Activated CD4-positive, alpha-beta T cell treated with anti-CD3 and anti-CD28 coated beads for 24 hours (primary cell): ENCODE measurements at places on chromosomes 7 and 10.

DNA sequence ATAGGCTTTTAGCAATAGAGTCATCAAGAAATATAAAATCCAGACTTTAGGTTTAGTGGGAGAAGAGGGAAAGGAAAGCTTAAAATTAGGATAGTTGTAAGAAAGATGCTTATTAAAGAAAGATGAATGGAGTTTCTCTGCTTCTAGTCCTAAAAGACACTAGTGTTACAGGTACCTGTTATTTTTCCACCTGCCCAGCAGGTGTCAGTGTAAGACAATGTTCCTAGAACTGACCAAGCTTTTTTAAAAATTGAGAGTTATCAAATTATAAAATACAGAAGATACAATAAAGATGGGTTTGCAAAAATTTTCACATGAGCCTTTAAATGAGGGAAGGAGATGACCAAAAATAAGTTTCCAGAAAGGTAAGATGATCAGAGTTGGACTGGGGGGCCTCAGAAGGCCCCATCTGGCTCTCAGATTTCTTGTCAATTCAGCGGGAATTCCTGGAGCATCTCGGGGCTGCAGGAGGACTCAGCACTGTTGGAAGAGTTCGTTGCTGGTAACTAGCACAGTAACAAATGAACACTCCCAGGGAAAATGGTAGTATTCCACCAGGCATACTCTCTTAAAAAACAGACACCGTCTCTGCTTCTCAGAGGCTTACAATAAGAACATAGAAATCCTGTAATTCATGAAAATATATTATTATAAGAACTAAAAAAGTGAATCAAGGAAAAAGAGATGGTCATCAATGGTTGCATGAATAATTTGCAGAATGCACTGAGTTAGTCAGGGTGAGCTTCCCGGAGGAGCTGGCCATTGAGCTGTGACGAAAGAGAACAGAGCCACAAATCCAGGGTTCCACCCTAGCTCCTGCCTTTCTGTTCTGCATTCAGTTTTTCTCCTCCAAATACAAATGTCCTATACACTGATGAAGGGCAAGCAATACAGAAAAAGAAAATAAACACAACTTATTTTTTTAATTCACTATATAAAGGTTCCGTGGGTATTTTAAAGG lies 71.8 kb upstream of the PIK3CG start:
- DNase-seq: peak; percentile 32

GRCh38 chr7:116445447-116446211 lies 53.9 kb upstream of the CAV2 start:
- no peak for DNase-seq

DNA sequence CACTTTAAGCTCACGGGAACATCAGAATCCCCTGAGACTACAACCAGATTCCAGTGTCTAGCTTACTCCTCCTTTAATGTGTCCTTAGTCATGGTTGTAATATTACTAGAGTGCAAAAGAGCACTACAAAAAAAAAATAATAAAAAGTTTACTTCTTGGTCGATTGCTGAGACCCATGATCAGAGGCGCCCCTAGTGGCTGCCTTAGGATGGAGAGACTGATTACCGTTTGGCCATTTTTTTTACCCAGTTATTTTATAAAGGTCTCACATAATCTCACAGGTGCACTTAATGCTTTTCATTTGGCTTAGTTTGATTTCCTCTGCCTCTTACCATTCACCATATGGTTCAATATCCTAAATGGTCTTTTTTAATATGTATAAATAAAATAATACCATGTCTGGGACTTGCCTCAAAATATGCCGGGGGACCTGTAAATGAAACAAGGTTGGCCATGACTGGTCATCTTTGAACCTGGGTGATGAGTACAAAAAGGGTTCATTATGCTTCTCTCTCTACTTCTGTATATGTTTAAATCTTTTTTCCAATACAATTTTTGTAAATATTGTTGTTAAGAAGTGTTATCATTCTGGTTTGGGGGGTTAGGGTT lies 331.5 kb upstream of the NFE2L3 start:
- DNase-seq: no peak

DNA sequence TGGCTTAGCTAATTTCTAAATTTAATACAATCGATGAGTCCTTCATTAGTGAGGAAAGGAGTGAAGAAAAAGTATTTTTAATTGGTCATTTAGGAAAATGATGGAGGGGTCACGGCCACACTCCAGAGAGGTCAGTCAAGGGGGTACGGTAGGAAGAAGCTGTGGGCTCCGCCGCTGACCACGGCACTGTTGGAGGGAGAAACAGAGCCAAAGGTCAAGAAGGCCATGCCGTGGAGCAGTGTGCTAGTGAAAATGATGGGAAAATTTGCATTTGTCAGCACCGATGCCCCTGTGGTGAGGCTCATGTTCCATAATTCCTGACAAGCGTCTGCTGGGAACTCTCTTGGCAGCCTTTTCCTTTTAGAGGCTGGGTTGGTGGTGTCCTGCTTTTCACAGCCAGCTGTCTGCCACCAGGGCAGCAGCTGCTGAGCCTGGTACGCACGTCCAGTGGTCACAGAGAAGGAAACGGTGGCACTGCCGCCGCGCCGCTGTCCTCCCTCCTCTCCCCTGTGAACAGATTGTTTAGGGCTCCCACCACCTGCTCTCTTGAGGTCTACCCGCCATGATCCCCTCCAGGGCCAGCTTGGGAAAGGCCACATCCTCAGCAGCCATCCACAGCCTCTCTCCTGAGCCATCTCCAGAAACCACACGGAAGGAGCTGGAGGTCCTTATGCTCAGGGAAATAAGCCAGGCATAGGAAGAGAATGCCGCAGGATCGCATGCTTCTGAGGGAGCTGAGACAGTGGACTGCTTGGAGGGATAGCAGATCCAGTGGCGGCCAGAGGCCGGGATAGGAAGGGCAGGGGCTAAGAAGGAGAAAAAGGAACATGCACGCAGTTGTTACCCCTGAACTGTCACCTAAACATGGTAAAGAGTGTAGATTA lies 263.7 kb upstream of the PPP2R2D start:
- DNase-seq: no peak

GRCh38 chr7:4866528-4867496 lies 5.0 kb upstream of the PAPOLB start:
- no peak for DNase-seq

- no peak for DNase-seq
Measured at GRCh38 chr7:51055039-51055840, 261.4 kb downstream of the COBL start.

- DNase-seq: no peak
Measured at GRCh38 chr10:124481717-124482116, 20.1 kb downstream of the LHPP start.

GRCh38 chr10:62735464-62736167 lies 68.9 kb upstream of the ADO start:
- DNase-seq: no peak

DNA sequence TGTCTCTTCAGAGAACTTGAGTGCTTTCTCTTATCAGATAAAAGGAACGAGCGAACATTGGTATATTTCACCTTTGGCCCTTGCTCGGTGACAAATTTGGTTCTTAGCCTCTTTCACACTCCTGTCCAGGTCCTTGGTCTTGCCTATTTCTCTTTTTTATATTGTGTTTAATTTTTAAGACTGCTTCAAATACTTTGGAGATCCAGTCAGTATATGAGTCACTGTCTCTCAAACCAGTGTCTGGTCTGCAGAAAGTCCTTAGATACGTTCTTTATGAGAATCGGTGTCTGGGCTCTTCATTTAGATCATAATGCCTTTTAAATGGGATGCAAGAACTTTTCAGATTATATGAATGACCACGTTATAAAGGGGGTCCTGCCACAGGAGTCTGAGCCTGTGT lies 55.0 kb downstream of the PIK3AP1 start:
- no peak for DNase-seq

DNA sequence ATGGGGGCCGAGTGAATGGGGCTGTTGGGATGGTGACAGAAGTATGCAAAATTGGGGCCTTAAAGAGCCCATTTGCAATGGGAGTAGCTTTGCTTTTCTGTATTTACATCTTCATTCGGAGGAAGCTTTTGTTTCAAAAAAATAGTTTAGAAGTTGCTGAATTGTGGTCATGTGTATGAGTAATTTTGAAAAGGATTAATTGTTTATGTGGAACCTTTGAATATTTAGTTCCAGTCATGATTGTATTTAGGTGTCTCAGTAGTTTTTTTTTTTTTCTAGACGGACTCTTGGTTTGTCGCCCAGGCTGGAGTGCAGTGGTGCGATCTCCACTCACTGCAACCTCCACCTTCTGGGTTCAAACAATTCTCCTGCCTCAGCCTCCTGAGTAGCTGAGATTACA lies 37.2 kb downstream of the RBM33 start:
- DNase-seq: no peak

DNA sequence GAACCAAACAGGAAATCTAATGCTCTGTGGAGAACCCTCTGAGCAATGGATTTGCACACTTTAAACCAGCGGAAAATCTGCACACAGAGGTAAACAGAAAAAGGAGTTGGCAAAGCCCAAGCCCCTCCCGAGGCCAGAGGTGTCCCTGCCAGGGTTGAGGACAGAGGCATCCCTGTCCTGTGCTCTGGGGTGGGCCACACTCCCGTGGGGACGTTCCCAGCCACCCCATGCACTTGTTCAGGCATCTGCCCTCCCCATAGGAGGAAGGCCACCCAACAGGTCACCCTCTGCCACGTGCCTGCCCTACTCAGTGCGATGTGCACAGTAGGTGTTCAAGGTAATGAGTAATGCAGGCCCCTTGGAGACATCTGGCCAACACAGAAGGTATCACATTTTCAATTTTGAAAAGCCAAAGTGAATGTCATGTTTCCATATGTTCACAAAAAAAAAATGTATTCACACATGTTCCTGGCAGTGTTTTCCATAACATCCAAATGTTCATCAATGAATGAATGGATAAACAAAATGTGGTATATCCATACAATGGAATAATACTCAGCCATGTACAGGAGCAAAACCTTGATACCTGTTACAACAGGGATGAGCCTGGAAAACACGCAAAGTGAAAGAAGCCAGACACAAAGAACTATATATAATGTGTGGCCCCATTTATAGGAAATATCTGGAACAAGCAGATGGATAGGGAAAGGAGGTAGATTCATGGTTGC lies 108.1 kb downstream of the EBF3 start:
- no peak for DNase-seq

DNA sequence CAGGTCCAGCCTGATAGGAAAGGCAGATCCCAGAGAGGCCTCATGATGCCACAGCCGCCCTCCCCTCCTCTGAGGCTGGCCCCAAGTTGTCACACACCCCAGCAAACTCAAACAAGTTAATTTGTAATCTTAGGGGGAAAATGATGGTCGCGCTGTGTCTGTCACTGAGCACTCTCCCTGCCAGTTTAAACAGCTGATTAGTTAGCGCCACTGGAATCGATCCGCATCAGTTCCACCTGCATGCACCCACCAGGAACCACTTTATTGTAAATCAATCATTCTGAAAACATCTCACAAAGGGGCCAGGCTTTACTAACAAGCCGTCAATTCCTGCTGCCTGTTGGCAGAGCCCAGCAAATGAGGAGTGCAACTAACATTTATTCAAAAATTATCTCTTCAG lies 870.9 kb downstream of the KCNMA1 start:
- DNase-seq: no peak

- no peak for DNase-seq
Measured at GRCh38 chr7:80139236-80139635, 4.6 kb downstream of the GNAI1 start.

- DNase-seq: no peak
Measured at GRCh38 chr10:129021594-129022304, 445.3 kb upstream of the MGMT start.

DNA sequence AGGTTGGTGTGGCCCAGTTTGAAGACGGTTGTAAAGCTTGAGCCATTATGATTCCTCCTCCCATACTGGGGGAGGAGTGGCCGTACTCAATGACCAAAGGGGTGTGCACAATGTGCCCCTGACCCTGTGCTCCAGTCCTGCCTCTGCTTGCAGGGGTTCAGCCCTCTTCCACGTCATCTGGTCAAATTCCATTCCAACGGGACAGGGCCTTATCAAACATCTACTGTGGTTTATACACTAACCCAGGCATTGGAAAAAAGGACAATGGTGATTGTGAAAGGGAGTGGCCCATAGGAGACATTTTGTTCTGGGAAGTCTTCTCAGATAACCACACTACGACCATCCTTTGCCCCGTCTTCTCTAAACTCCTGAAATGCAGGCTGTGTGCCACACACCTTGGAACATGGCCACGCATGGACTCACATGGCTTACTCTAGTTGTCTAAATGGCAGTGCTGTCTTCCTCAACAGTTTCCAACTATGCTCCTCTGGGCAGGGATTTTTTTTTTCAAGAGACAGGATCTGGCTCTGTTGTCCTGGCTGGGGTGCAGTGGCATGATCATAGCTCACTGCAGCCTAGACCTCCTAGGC lies 103.0 kb downstream of the JCAD start:
- DNase-seq: no peak

- no peak for DNase-seq
Measured at GRCh38 chr10:52400562-52400961, 86.5 kb downstream of the DKK1 start.

GRCh38 chr10:53025172-53025711 lies 252.7 kb upstream of the MBL2 start:
- no peak for DNase-seq

GRCh38 chr10:30403494-30403893 lies 30.5 kb upstream of the MAP3K8 start:
- no peak for DNase-seq

DNA sequence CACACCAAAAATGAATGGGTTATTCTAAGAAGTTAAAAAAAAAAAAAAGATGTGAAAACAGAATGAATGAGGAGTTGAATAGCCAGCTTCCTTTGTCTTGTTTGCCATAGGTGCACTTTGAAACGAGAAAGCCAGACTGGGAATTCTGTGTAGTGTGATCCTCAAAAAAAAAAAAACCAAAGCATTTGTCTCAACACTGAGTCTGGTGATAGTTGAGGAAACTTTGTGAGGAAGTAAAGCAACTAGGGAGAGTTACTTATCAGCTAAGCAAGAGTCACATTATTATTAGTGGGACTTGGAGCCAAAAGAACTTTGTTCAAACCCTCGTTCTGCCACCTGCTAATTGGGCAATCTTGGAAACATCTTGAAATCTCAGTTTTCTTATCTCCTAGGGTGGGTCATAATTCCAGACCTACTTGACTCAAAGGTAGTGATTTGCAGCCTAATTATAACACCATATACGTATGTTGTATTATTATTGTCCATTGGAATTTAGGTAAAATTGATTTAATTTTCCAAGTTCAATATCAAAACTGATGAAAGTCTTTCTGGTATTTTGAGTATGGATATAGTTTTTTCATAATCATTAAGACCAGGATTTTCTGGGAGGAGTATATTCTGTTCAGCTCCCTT lies 99.8 kb upstream of the GJD4 start:
- no peak for DNase-seq

DNA sequence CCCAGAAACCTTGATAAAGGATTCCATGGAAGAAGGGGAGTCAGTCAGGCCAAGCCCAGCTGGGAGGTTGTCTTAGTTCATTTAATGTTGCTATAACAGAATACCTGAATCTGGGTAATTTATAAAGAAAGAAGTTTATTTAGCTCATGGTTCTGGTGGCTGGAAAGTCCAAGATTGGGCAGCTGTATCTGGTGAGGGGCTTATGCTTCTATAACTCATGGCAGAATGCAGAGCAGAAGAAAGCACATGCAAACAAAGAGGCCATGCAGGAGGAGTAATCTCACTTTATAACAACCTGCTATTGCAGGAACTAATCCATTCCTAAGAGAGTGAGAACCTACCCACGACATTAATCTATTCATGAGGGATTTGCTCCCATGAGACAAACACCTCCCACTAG lies 54.2 kb upstream of the ANKRD1 start:
- no peak for DNase-seq

- DNase-seq: no peak
Measured at GRCh38 chr7:100539436-100540006, 518 bp downstream of the AGFG2 start.
